NCI-H2029 treated with DMSO at 0.1 percent for 48 hours (cell line): ENCODE measurements at places on chromosomes 3 and 15.

GRCh38 chr15:70376929-70377691 lies 279.4 kb upstream of the TLE3 start:
- DNase-seq = no peak

DNA sequence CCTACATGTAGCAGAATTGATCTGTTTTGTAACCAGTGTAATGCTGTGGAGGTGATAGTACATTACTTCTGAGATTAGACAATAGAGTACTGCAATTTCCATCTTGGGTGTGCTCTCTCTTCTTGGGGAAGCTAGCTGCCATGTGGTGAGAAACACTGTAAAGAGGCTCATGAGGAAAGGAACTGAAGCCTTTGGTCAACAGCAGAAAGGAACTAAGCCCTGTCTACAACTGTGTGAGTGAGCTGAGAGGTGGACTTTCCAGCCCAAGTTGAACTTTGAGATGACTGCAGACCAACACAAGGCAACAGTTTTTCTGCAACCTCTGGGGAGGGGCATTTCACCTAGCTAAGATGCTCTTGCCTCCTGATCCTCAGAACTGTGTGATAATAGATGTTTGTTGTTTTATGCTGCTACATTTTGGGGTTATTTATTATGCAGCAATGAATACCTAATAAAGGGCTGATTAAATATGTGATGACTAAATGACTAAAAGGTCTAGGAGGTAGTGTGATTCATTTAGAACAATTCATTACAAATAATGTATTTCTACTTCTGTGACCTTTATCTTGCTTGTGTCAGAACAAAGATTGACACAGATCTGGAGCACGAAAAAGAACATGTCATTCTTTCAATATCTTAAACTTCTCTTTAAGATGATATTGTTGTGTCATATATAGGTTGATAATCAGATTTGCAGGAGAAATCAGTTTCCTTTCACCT lies 121.6 kb upstream of the THRB start:
- no peak for DNase-seq

DNA sequence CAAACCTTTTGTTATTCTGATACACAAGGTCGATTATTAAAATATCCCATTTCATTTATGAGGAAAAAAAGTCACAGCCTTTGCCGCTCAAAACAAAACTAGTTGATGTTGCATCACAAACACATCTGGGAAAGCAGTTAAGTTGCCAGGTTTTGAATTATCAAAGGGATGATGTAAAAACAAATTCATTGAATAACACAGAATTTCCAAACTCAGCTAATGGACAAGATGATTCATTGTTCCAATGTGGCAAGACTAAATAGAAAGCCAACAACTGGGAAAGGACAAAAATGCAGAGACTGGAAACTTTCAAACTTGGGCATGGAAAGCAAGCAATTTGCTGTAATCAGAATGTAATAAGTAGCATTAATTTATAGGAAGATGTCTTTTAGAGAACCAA lies 610.0 kb upstream of the ZNF385D start:
- DNase-seq = no peak

DNA sequence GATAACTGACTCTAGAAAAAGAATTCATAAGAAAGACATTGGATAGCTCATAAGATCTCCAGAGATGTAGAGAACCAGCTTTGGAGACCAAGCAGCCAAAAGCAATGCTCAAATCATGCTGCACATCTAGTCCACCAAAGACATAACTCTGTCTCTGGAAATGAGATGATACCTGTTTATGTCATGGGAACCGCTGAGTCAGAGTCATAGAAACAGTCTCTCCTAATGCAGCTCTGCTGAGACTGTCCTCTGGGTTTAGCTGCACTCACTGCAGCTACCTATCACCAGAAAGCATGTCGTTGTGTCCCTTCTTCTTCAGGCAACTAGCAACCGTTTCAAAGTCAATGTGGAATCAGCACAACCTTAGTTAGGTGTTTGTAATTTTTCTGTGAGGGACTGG lies 218.5 kb upstream of the ROBO1 start:
- no peak for DNase-seq

- no peak for DNase-seq
Measured at GRCh38 chr3:191338177-191338488, 7.8 kb upstream of the UTS2B start.

DNA sequence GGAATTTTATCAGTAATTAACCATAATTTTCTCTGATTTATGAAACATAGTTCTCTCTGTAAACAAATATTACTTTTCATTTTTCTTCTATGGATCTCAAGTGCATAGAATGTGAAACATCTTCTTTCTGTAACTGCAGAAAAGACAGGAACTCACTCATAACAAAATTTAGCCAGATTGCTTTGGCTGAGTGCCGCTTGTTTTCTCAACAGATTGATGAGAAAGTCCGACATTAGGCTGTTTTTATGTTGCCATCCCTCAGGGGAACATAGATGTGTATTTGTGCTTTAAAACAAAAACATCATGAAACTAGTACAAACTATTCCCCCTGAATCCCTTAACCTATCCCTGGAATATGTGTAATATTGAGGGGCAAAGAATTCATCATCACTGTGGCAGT lies 154.2 kb downstream of the B3GALNT1 start:
- DNase-seq = no peak

GRCh38 chr3:81696090-81696489 lies 65.4 kb downstream of the GBE1 start:
- DNase-seq = no peak
